HFFc6 (cell line): ENCODE measurements at places on chromosomes 13 and 19.

GRCh38 chr19:14033946-14034345, 2.4 kb downstream of the IL27RA start:
- H3K4me1 ChIP-seq = peaks cover 14% of the 10 kb centered on the region
- no peak for DNase-seq
- no peaks in the 10 kb centered on the region for H3K36me3 ChIP-seq
- H3K27ac ChIP-seq = no peak overlapping the region; the same call in 1 of the 2 replicates
- no peak overlapping the region for H3K4me3 ChIP-seq

- H3K4me1 ChIP-seq = peaks cover 5% of the 10 kb centered on the region; the same call in 1 of the 2 replicates
- no peak overlapping the region for H3K27ac ChIP-seq
- peaks cover 4% of the 10 kb centered on the region for H3K27me3 ChIP-seq
- DNase-seq = peak; percentile 32
- H3K4me3 ChIP-seq = no peak overlapping the region
These were observed 10.6 kb downstream of the NANOS3 start for GRCh38 chr19:13887517-13887916.

- H3K36me3 ChIP-seq = no peaks in the 10 kb centered on the region
- H3K4me1 ChIP-seq = no peaks in the 10 kb centered on the region
- no peaks in the 10 kb centered on the region; the same call in 1 of the 2 replicates for H3K27me3 ChIP-seq
These were observed 717.7 kb upstream of the ATXN8OS start for GRCh38 chr13:69389899-69390298.

DNA sequence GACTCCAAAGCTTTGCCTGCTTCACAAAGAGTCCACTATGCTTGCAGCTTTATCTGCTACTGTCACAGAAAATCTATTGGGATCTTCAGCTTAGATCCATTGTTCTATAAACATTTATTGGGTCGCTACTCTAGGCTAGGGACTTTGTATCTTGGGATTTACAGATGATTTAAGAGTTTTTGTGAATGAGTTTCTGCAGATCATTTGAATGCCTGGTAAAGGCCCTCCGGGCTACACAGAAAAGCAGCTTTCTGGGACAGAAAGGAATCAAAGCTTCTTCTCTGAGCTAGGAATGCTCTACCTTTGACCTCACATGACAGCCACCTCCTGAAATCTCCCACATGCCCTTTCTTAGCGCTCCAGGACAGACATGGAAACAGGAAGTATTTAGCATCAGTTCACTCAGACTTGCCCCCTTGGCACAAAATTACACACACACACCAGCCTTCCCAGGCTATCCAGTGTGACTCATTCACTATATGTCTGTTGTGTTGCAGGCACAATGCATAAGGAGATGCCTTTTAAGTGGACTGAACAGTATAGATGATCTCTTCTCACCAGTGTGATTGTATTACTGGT, 492.4 kb downstream of the DACH1 start:
- no peaks in the 10 kb centered on the region for H3K36me3 ChIP-seq
- DNase-seq = no peak
- H3K4me3 ChIP-seq = no peak overlapping the region
- H3K27ac ChIP-seq = no peak overlapping the region

DNA sequence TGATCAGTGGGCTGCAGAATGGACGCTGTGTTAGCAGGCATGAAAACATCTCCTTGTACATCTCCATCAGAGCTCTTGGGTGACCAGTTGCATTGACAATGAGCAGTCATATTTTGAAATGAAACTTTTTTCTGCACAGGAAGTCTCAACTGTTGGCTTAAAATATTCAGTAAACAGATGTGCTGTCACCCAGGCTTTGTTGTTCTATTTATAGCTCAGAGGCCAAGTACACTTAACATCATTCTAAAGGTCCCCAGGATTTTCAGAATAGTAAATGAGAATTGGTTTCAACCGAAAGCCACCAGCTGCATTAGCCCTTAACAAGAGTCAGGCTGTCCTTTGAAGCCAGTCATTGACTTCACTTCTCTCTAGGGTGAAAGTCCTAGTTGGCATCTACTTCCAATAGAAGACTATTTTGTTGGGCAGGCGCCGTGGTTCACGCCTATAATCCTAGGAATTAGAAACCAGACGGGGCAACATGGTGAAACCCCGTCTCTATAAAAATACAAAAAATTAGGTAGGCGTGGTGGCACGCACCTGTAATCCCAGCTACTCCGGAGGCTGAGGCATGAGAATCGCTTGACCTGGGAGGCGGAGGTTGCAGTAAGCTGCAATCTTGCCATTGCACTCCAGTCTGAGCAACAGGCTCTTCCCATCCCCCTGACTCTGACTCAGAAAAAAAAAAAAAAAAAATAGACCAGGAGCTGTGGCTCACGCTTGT, 7.9 kb upstream of the PDE4A start:
- H3K27me3 ChIP-seq = peaks cover 3% of the 10 kb centered on the region
- no peak overlapping the region for H3K4me3 ChIP-seq
- H3K4me1 ChIP-seq = peaks cover 38% of the 10 kb centered on the region
- peak; percentile 24 for DNase-seq
- no peak overlapping the region for H3K27ac ChIP-seq

- no peaks in the 10 kb centered on the region for H3K36me3 ChIP-seq
- peak overlapping the region; percentile 55; the same call in 1 of the 2 replicates for H3K27ac ChIP-seq
- peaks cover 4% of the 10 kb centered on the region for H3K27me3 ChIP-seq
- peak overlapping the region; percentile 79 for H3K4me3 ChIP-seq
- peaks cover 35% of the 10 kb centered on the region for H3K4me1 ChIP-seq
These were observed 2.5 kb downstream of the BSG start for GRCh38 chr19:574658-575526.

GRCh38 chr13:82062772-82063171, 1721.8 kb upstream of the SPRY2 start:
- no peaks in the 10 kb centered on the region for H3K36me3 ChIP-seq
- no peaks in the 10 kb centered on the region for H3K27me3 ChIP-seq
- H3K4me1 ChIP-seq = no peaks in the 10 kb centered on the region
- DNase-seq = no peak

- H3K27me3 ChIP-seq = peaks cover 25% of the 10 kb centered on the region
- H3K27ac ChIP-seq = no peak overlapping the region
- peaks cover 11% of the 10 kb centered on the region; the same call in 1 of the 2 replicates for H3K36me3 ChIP-seq
- no peaks in the 10 kb centered on the region; the same call in 1 of the 2 replicates for H3K4me1 ChIP-seq
These were observed 107.5 kb downstream of the CYSLTR2 start for GRCh38 chr13:48761256-48761655.

DNA sequence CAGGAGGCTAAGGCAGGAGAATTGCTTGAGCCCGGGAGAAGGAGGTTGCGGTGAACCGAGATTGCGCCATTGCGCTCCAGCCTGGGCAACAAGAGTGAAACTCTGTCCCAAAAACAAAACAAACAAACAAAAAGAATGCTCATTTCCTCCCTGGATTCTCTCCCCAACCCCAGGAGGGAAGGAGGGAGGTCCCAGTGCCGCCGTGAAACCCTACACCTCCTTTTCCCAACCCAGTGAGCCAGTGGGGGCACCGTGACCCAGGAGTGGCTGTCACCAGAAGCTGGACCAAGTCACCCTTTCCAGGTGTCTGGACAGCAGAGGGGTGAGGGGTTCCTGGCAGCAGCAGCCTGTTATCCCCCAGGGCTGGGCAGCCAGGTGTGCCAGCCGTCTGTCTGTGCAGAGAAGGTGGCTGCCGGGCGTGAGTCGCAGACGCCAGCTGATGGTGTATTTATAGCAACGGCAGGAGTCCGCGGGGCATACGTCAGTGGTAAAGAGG, 23.5 kb downstream of the NFIC start:
- H3K4me3 ChIP-seq = no peak overlapping the region
- peak overlapping the region; percentile 63 for H3K27ac ChIP-seq
- peaks cover 38% of the 10 kb centered on the region for H3K4me1 ChIP-seq
- no peak for DNase-seq

- H3K27me3 ChIP-seq = no peaks in the 10 kb centered on the region; the same call in none of the 2 replicates
- peak; percentile 3 for DNase-seq
- peak overlapping the region; percentile 94 for H3K27ac ChIP-seq
- peaks cover 24% of the 10 kb centered on the region for H3K4me1 ChIP-seq
These were observed 752 bp downstream of the ZMYM5 start for GRCh38 chr13:19862481-19863313.

- H3K4me3 ChIP-seq = no peak overlapping the region
- H3K27me3 ChIP-seq = no peaks in the 10 kb centered on the region
- H3K36me3 ChIP-seq = peaks cover 46% of the 10 kb centered on the region
- no peak overlapping the region for H3K27ac ChIP-seq
These were observed 110.6 kb downstream of the STARD13 start for GRCh38 chr13:33174931-33175330.

DNA sequence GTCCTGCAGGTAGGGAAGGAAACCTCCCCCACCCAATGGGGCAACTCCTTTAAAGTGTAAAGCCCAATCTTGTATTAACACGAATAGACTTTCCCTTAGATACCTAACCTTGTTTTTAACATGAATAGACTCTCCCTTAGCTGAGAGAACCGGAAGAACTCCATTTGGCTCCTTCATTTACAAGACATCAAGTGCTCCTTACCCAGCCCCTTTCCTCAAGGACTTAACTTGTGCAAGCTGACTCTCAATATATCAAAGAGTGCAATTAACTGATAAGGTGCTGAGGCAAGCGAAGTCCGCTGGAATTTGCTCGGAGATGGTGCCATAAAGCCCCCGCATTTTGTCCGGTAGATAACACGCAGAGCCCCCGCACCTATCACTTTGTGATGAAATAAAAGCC, 9.9 kb upstream of the ZNF90 start:
- H3K4me1 ChIP-seq = no peaks in the 10 kb centered on the region
- peaks cover 4% of the 10 kb centered on the region; the same call in 1 of the 2 replicates for H3K27me3 ChIP-seq
- H3K27ac ChIP-seq = no peak overlapping the region

DNA sequence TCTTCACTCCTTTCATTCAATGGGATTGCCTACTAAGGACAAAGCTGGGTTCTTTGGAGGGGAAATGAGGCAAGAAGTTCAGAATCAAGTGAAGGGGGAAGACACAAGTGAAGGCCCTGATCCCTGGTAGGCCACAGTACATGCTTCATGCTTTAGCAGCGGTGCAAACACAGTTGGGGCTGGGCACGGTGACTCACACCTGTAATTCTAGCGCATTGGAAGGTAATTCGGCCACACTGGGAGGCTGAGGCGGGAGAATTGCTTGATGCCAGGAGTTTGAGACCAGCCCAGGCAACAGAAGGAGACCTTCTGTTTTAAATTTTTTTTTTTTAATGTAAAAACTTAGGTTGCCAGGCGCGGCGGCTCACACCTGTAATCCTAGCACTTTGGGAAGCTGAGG, 23.4 kb upstream of the GATAD2A start:
- no peaks in the 10 kb centered on the region for H3K36me3 ChIP-seq
- no peak for DNase-seq
- no peak overlapping the region for H3K4me3 ChIP-seq
- H3K4me1 ChIP-seq = peaks cover 12% of the 10 kb centered on the region
- no peak overlapping the region for H3K27ac ChIP-seq

DNA sequence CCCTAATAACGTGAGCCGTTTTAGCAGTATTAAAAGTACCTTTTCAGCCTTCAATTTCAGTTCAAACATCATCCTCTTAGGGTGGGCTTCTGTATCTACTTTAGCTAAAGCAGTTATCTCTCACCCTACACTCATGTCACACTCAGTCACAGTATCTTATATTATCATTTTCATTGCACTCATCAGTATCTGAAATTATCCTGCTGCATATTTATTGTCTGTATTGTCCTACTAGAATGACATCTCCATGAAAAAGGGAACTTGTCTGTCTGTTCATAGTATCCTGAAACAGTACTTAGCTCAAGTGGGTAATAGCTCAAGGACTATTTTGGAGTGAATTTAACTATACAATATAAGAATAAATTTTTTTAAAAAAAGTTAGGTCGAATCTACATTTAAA, 19.9 kb upstream of the RFC3 start:
- no peak overlapping the region for H3K27ac ChIP-seq
- no peaks in the 10 kb centered on the region for H3K36me3 ChIP-seq
- no peaks in the 10 kb centered on the region; the same call in none of the 2 replicates for H3K27me3 ChIP-seq
- peaks cover 21% of the 10 kb centered on the region for H3K4me1 ChIP-seq
- no peak for DNase-seq

DNA sequence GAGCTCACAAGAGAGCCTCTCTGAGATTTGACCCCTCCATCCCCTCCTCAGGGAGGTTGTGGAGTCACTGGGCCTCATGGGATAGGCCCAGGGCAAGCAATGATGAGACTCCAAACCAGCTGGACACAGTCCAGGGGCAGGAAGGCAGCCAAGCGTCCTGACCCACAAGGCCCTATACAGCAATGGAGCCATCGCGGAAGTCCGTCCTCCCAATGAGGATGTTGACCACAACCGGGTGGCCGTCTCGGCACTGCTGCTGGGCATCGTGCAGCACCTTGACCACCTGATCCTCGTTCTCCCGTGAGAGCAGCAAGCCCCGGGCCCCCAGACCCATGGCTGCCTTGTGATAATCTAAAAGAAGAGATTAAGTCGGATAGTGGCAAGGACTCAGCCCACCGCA, 7.9 kb downstream of the SYDE1 start:
- DNase-seq = peak; percentile 42
- no peak overlapping the region for H3K4me3 ChIP-seq
- H3K27me3 ChIP-seq = peaks cover 4% of the 10 kb centered on the region
- H3K27ac ChIP-seq = peak overlapping the region; percentile 69

GRCh38 chr13:36789061-36789460, 30.0 kb upstream of the RFXAP start:
- no peak for DNase-seq
- H3K36me3 ChIP-seq = no peaks in the 10 kb centered on the region
- no peak overlapping the region for H3K4me3 ChIP-seq
- H3K4me1 ChIP-seq = peaks cover 33% of the 10 kb centered on the region
- no peak overlapping the region for H3K27ac ChIP-seq

- 0 out of 2 replicates have a peak, but pooled peaks cover 5% of the 10 kb centered on the region for H3K36me3 ChIP-seq
- DNase-seq = peak; percentile 5
- H3K4me1 ChIP-seq = peaks cover 33% of the 10 kb centered on the region
- H3K27me3 ChIP-seq = no peaks in the 10 kb centered on the region
- H3K4me3 ChIP-seq = peak overlapping the region; percentile 98
- H3K27ac ChIP-seq = peak overlapping the region; percentile 90
These were observed 685 bp downstream of the VWA8 start for GRCh38 chr13:41960211-41960636.
